ENCODE measurements at places on chromosomes 16 and 17. TPM values are rescaled to one million over a fixed set of nuclear protein-coding genes. Genes with fewer than 3 reads are reported as not detected.

The MRPL27 gene
- 100 TPM for total RNA-seq

The SNX11 gene
- 11.6 TPM for total RNA-seq

The ZKSCAN2 gene
- 2.7 TPM for total RNA-seq

DNA sequence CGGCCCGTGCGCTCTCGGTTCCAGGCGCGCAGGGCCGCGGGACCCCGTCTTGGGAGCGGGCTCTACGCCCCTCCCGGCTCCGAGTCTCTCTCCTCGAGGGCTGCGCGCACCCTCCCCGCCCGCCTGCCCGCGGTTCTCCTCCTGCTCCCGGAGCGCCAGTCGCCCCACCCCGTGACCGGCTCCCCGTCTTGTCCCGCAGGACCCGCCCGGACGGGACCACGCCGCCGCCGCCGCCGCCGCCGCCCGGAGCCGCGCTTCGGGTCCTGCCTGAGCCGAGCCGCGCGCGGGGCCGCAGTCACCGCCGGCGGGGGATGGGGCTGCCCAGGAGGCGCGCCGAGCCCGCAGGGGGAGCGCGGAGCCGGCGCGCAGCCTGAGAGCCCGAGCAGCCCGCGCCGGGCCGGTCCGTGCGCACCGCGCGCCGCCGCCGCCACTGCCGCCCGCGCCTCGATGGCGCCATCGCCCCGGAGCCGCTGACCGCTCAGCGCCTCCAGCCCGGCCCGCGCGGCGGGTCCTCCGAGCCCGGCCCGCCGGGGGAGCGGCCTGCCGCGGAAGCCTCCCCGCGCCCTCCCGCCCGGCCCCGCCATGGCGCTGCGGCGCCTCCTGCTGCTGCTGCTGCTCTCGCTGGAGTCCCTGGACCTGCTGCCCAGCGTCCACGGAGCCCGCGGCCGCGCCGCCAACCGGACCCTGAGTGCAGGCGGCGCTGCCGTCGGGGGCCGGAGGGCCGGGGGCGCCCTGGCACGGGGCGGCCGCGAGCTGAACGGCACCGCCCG is at the start of gene SHISA6:
TSS of gene SHISA6 (plus strand) at position 373 of the 770 bp plus-strand sequence.
- DNase-seq = no peak

- peak; percentile 100 for DNase-seq
Observed at GRCh38 chr17:53722407-53722806, 100.3 kb upstream of the KIF2B start.

GRCh38 chr17:45380046-45380765 is 52.5 kb downstream of the ARHGAP27 start:
- no peak for DNase-seq

All from epithelial cell of proximal tubule (primary cell).